ENCODE measurements at places on chromosomes 7 and 10.

DNA sequence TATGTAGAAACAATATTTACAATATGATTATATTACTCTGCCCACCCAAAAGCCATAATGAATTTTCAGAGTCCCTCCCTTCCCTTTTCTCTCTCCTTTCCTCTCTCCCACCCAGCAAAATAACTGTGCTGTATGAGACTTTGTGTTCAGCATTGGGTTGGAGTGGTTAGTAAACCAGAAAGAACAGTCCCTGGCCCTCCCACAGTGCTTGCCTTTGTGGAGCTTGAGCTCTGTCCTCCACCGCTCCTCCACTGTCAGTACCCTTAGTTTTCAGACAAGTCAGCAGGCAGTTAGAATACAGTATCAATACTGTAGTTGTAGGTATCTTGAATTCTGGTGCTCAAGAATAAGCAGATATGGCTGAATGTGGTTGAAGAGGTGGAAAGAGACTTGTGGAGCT lies 92.7 kb downstream of the CDK14 start:
- DNase-seq: no peak

DNA sequence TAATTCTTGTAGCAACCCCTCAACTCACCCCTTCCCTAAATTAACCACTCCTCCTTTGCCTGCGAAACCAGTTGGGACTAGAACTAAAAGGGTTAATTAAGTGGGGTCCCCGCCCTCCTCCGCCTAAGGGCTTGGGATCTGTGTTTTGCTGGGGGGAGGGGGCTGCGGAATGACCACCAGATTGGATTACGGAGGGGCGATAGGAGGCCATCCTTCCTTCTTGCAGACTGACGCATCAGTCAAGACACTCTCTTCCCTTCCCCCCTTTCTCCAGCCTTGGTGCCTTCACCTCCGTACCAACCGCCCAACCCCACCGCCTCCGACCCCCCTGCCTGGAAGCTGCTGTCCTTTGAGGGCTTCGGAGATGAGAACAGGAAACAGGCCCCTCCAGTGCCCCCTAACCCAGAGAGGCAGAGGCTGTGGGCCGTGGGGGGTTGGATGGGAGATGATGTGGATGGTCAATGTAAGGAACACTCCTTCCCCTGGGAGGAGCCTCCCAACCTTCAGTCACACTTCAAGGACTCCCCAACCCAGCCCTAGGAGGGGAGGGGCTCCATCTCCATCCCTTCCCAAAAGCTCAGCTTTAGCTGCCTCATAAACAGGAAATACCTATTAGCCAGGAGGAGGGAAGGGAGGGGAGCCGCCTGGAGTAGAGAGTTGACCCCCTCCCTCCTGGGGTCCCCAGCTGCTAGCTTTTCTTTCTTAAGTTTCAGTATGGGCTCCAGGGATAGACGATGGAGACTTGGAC lies 997 bp upstream of the LDB1 start:
- no peak for DNase-seq

DNA sequence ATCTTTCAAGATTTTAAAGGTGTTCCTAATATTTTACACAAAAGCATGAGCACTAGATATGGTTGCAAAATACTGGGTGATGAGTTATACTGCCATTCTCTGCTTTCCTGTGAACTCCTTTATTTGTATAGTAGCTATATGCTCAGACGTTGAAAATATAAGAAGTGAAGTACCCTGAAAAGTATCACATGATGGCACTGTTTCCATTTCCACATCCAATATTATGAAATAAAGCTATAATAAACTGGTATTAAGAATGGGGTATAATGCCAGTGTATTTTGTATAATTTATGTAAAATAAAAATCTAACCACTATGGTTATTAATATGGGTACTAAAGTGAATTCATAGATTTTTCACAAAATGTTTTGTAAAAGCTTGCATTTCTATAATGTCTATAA lies 79.6 kb upstream of the FOXP2 start:
- no peak for DNase-seq

DNA sequence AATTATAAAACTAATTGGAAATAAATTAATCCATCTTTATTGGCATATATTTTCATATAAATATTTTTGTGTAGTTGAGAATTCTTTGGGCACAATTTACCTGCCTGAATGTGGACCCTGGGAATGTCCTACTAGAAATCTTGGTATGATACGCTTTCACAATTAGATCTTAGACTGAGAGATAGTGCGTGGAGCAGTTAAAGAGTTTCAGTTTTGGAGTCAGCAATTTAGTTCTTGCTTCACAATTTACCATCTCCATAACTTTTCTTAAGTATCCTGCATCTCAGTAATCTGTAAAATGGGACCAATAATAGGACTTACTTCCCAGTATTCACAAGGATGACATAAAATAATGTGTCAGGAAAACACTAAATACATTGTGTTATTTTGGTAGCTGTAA lies 2.0 kb downstream of the MTPN start:
- DNase-seq: no peak

GRCh38 chr10:112261281-112261822 lies 21.8 kb upstream of the TECTB start:
- no peak for DNase-seq

GRCh38 chr7:99386584-99387238 lies 12.2 kb downstream of the ARPC1B start:
- DNase-seq: peak; percentile 27
